ENCODE measurements at places on chromosomes 2 and 18.

GRCh38 chr18:41462946-41463345 lies 492.1 kb upstream of the PIK3C3 start:
- DNase-seq = no peak

DNA sequence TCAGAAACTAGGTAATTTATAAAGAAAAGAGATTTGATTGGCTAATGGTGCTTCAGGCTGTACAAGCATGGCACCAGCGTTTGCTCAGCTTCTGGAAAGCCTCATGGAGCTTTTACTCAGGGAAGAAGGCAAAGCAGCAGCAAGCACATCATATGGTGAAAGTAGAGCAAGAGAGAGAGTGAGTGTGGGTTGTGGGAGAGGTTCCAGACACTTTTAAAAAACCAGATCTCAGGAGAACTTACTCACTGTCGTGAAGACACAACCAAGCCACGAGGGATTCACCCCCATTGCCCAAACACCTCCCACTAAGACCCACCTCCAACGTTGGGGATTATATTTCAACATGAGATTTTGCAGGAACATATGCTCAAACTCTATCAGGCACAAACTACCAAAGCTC lies 554.6 kb upstream of the TNP1 start:
- no peak for DNase-seq

GRCh38 chr2:104756118-104756517 lies 97.8 kb upstream of the POU3F3 start:
- DNase-seq = no peak

- peak; percentile 59 for DNase-seq
Observed at GRCh38 chr2:43318791-43319190, 92.4 kb upstream of the ZFP36L2 start.

GRCh38 chr2:9998916-9999654 lies 44.3 kb upstream of the KLF11 start:
- no peak for DNase-seq

DNA sequence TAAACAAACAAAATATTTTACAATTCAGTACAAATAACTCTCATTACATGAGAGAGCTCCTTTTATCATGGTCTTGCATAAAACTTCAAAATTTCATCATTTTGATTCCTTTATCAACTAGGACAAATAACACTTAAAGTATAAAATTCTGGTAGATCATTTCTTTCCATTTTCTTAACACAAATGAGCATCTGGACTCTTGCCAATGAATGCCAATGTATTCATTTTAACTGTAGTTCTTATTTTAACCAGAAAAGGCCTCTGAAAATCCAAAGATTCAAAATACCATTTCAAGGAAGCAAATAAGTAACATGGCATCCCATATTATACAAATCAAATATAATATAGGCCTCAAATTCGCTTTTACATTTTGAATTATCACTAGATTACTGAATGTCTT lies 13.8 kb upstream of the POU3F3 start:
- DNase-seq = no peak

GRCh38 chr2:133266926-133267590 lies 301.2 kb downstream of the NCKAP5 start:
- DNase-seq = no peak

- DNase-seq = no peak
Observed at GRCh38 chr2:223058952-223059716, 7.1 kb downstream of the KCNE4 start.

DNA sequence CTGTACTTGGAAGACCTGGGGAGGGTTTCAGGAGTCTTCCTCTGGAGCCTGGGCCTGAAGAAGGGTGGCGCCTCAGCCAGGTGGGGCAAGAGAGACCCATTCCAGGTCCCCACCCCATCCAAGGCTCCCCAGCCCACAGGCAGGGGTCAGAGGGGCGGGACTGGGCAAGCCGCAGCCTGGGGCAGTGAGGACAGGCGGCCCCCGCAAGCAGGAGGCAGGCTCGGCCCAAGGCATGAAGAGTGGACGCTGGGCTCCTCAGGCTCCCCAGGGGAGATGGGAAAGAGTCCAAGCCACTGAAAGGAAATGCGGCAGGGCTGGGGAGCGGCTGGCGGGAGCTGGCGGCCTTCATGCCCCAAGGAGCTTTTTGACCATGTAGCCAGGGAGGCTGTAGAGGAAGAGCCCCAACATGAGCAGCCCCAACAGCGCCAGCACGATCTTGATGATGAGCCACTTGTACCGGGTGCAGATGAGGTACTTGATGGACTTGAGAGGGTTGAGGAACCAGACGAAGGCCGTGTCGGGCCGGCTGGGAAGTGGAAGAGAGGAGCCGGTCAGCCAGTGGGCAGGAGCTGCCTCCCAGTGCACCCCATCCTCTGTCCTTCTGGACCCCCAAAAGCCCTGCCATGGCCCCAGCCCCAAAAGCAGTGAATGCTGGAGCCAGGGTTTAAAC lies 20.1 kb downstream of the OTOF start:
- no peak for DNase-seq

- no peak for DNase-seq
Observed at GRCh38 chr18:70330887-70331286, 42.0 kb downstream of the SOCS6 start.

DNA sequence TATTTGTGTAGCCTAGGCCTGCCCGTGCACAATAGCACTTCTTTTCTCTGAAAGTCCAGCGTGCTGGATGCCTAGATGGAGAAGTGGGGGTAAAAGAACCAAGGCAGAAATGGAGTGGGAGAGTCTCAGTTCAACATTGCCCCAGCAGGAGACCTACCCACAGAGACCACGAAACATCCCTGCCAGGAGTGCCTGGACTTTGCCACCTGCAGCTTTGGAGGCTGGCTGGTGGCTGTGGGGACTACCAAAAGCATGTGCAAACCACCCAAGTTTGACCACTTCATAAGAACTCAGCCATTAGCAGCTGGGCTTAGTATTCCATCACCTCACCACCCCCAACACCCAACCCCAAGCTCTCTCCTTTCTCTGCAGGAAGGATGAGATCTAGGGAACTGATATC lies 416.9 kb upstream of the ID2 start:
- no peak for DNase-seq

DNA sequence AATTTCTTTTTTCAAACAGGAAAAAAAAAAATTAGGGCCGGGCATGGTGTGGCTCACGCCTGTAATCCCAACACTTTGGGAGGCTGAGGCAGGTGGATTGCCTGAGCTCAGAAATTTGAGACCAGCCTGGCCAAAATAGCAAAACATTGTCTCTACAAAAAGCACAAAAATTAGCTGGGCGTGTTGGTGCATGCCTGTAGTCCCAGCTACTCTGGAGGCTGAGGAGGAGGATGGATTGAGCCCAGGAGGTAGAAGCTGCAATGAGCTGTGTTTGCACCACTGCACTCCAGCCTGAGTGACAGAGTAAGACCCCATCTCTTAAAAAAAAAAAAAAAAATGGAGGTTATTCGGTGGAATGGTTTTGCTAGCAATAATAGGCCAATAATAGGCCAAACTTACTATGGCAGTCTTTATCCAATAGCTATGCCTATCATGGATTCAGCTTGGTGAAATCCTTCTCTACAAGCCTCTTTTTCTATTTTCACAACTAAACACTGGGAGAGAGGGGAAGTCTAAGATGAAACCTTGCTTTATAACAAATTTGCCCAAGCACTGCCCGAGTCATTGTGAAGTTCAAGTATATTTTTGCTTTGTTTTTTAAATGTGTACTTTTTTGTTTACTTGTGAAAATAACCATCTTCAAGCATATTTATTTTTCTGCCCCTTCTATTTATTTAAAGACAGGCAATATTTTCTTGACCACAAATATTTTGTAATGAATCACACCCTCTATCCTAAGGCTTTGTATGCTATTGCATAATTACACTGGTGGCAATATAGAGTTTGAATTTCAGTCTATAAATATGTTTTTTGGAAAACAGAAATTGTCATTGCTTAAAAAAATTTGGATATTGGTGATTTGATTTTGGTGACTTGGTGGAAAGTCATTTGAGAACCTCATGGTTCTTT lies 20.0 kb upstream of the KYNU start:
- peak; percentile 36 for DNase-seq

- DNase-seq = no peak
Observed at GRCh38 chr2:85577386-85578242, at the start of gene VAMP8. Gene VAMP8, plus strand, starts transcription at chr2:85577586. Its CDS starts 61 bp downstream, at chr2:85577647.

DNA sequence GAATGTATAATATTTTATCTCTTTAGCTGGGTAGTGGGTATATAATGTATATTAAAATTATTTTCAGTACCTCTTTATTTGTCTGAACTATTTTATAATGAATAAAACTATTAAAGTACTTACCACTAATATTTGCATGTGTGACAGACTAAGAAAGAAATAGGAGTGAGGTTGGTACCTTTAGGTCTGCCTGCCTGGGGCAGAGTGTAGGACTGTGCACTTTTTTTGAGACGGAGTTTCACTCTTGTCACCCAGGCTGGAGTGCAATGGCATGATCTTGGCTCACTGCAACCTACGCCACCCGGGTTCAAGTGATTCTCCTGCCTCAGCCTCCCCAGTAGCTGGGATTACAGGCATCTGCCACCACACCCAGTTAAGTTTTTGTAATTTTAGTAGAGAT lies 18.8 kb downstream of the NCOA1 start:
- DNase-seq = no peak

GRCh38 chr2:174840436-174840835 lies 76.2 kb upstream of the CHRNA1 start:
- peak; percentile 57 for DNase-seq

DNA sequence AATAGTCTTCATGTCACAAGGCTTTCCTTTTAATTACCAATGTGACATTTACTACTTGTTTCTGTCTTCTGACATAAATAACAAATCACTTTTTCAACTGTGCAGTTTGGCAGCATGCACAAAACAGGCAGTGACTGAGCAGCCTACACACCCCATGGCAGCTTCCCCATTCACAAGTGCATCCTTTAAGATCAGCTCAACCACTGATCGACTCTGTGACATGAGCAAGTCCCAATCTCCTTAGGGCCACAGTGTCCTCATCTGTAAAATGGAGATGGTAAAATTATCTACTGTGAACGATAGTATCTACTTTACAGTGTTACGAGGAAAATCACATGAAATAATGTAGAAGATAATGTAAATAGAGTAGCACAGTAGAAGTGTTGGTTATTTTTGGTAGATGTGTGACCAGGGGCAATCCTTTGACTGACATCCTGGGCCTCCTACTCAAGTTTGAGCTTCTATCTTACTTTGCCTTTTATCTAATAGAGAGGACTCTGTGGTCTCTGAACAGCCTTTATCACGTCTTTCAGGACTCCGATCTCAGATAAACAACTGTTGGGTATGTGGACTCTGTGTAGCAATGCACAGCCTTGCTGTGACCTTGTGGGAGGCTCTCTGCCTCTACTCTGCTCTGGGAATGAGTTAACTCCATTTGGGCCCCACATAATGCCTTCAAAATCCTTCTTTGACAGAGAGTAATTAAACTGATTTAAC lies 120.6 kb downstream of the PIGN start:
- no peak for DNase-seq

GRCh38 chr18:56570978-56571377 lies 67.4 kb downstream of the TXNL1 start:
- no peak for DNase-seq

DNA sequence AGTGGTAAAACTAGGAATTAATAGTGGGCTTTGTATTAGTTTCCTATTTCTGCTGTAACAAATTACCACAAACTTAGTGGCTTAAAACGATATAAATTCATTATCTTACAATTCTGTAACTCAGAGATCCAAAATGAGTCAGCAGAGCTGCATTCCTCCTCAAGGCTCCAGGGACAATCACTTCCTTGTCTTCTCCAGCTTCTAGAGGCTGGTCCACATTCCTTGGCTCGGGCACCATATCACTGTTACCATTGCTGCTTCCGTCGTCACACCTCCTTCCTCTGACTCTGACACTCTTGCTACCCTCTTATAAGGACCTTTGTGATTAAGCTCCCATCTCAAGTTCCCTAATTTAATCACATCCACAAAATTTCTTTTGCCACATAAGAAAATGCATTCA lies 567.8 kb upstream of the KLHL29 start:
- peak; percentile 7 for DNase-seq

GRCh38 chr18:59980188-59980637 lies 80.4 kb downstream of the PMAIP1 start:
- DNase-seq = no peak

DNA sequence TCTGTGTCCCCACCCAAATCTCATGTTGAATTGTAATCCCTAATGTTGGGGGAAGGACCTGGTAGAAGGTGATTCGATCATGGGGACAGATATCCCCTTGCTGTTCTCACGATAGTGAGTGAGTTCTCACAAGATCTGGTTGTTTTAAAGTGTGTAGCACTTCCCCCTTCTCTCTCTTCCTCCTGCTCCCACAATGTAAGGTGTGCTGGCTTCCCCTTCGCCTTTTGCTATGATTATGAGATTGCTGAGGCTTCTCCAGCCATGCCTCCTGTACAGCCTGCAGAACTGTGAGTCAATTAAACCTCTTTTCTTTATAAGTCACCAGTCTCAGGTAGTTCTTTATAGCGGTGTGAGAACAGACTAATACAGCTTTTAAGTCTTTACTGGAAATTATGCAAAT lies 193.3 kb upstream of the RBBP8 start:
- DNase-seq = no peak

DNA sequence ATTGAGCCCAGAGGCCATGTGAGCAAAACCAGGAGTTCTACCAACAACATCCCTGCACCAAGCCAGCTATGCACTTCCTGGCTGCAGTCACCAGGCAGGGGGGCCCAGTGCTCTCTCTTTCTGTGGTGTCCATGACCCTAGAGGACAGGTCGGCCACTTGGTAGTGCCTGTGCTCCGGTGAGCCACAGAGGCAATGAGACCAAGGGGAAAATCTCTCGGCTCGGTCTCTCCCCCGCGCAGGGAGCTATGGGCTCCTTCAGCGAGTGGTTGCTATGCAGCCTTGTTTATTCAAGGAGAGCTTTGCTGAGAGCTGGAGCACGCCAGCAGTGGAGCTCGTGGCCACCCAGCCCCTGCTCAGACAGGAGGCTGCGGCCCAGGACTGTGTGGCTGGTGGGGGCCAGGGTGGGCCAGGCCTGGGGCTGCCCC lies at the start of gene TOGARAM2:
TOGARAM2 (plus strand) TSS at position 283 of the 426 bp plus-strand sequence. CDS start 13,537 bp downstream, outside the sequence.
- DNase-seq = peak; percentile 22

DNA sequence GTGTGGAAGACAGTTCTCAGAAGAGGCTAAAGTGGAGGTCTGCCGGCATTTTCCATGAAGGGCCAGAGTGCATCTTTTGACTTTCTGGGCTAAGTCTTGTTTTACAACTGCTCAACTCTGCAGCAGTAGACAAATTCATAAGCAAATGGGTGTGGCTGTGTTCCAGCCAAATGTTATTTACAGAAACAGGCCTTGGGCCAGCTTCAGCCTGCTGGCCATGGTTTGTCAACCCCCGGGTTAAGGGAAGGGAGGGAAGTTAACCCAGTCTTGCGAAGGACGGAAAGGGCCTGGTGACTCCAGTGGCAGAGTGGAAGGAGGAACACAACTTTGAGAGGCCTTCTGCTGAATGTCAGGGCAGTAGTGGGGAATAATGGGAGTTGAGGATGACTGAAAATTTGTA lies 34.3 kb upstream of the NCKAP5 start:
- DNase-seq = no peak

- peak; percentile 87 for DNase-seq
Observed at GRCh38 chr2:200405599-200406298, 99.3 kb downstream of the SPATS2L start.
